AG04450 (cell line): ENCODE measurements at places on chromosomes 2 and 18.

GRCh38 chr2:46098621-46099062 is 198.6 kb upstream of the EPAS1 start:
- peak; percentile 68 for DNase-seq

DNA sequence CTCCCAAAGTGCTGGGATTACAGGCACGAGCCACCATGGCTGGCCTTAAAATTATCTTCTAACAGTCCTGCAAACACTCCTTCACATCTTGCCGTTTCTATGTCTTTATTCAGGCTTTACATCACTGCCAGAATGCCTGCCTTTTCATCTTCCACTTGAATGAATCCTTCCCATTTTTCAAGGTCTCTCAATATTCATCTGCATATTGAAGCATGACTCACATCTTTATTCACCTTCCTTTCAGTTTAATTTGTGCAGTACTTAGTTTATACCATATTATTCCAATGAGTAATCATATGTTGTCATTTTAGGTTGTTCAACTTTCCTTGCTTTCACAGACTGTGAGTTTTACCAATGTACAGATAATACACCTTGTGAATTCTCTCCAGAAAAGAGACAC is 510.1 kb upstream of the PIK3C3 start:
- DNase-seq: no peak

DNA sequence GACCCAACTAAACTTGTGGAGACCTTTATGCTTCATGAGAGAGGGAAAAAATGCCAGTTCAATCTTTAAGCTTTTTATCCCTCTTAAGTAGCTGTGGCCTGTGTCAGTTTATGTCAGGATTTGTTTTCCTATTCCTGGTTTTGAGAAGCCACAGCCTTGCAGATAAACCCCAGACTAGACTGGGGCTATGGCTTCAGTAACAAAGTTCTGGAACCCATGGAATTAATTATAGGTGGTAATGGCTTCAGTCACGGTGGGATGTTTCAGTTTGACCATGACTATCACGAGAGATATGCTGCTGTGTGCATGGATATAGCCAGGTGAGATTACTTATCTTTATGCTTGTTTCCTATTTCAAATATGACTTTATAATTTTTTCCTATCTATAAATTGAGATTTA is 134.8 kb downstream of the RAPGEF4 start:
- no peak for DNase-seq

DNA sequence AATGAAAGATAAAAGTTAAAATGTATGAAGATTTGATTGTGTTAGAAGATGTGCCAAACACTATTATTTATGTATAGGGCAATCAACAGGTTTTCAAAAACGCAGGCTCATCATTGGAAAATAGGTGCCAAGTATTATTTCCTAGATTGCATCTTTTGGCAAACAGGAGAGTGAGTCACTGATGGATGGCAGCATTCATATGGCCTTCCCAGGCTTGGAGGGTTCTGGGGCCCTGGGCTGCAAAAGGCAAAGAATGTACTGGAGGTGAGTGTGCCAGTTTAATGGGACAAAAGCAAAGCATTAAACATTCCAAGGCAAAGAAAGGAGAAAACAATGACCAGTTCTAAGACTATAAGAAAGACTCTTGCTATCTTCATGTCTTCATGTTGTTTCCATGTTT is 379.4 kb downstream of the RIT2 start:
- no peak for DNase-seq

DNA sequence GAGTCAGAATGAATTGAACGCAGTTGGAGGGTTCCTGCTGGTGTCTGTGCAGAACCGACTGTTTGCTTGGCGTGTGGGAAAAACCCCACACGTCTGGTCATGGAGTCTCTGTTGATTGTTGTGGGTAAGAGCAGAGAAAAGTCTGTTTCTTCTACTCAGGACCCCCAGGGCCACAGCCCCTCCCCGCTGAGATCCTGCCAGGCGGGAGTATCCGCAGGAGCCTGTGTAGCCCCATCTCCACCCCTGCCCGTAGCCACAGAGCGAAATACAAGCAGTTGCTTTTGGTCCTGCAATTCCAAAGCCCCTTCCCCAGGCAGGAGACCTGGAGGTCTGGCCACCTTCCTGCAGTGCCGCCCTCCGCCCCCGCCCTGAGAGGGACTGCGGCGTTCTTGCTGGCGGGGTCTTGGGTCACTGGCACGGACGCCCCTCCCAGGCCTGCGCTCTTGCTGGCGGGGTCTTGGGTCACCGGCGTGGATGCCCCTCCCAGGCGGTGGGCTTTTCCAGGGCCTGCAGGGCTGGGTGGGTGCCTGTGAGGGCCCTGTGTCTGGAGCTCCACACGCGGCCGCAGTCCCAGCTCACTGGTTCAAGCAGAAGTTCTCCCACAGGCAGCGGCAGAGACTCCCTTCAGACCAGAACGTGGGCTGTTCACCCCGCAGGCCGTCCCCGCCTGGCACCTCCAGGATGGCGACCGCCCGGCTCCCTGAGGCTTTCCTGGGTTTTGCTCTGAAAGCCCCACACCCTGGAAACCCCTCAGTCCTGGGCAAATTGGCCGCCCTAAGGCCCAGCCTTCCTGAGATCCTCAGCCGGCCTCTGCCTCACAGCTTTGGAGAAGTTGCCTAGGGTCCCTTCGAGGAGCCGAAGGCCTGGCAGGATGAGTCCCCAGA is 76.0 kb upstream of the CTDP1 start:
- DNase-seq: no peak

DNA sequence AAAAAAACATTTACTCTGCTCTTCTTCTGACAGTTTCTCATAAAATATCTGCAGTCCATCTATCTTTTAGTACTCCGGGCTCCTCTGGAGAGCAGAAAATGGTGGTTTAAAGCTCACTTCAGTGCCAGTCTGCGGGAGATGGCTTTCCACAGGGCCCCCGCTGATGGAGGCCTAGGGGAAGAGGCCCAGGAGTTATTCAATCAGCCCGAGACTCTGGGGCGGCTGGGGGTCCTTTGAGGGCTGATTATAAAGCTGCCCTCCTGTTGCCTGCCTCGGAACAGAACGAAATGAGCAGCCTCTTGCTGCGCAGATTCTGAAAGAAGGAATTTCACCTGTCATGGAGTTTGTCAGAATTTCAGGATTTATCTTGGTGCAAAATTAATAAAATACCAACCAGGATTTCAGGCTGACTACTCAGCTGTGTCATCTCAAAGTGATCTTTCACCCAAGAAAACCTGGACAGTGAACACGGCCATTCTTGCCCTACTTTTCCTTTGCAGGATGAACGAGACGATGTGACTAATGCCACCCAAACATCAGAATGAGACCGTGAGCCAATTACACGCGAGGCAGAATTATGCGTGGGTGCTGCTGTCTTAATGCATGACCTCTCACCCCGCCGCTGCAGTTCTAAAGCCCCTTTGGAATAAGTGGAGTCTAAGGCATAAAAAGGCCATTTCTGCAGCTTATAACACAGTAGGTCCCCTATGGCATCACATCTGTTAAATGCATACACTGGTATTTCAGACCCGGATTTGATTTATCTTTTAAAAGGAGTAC is 273.8 kb downstream of the ZNF521 start:
- no peak for DNase-seq
